Fibroblast of mammary gland (primary cell): ENCODE measurements at places on chromosomes 3 and 15.
A peak's percentile ranks its signal among the peaks of the same experiment; 100 is the strongest.

DNA sequence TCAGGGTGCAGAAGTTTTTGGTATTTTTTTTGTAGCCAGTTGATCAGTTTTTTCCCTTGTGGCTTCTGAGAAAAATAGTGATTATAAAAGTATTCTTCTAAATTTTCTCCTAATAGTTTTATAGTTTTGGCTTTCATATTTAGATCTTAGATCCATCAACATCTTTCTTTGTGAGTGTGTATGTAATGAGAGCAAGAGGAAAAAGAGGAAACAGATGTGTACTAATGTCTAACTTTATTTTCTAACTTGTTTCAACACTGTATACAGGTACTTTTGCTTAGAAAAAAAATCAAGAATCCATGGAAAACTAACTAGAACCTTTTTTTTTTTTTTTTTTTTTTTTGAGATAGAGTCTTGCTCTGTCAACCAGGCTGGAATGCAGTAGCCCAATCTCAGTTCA is 53.1 kb downstream of the ARRDC4 start:
- no peak for DNase-seq

DNA sequence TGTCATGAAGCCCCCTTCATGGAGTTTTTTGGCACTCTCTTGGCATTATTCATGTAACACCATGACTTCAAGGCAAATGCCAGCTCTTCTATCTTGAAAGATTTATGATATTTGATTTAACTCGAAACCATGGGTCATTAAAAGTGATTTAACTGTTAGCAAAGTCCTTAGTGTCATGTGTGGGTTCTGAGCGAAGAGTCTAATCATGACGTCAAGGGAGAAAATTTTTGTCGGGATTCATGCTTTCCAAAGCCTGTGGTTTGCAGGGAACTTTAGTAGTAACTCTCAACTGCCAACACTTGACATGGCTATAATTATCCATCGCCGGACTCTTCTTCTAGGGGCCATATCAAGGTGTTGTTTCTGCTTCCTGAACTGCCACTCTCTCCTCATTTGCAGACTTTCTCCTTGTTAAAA is 11.5 kb downstream of the GXYLT2 start:
- peak; percentile 30 for DNase-seq

DNA sequence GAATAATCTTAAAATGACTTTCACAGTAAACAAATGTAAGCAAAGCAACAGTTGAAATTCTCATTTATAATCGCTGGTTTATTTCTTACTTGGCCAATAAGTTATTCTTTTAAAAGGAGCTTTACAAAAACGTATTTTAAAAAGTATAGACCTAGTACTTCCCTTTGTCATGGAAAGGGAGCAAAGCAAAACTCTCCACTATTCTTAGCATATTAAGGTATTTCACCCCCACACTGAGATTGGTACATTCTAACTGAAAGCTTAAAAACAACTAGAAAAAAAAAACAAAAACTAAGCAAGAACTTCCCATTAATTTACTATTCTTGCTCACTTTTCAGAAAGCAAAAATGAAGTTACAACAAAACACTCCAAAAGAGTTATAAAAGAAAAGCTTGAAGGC is 1.5 kb downstream of the ATG3 start:
- no peak for DNase-seq

DNA sequence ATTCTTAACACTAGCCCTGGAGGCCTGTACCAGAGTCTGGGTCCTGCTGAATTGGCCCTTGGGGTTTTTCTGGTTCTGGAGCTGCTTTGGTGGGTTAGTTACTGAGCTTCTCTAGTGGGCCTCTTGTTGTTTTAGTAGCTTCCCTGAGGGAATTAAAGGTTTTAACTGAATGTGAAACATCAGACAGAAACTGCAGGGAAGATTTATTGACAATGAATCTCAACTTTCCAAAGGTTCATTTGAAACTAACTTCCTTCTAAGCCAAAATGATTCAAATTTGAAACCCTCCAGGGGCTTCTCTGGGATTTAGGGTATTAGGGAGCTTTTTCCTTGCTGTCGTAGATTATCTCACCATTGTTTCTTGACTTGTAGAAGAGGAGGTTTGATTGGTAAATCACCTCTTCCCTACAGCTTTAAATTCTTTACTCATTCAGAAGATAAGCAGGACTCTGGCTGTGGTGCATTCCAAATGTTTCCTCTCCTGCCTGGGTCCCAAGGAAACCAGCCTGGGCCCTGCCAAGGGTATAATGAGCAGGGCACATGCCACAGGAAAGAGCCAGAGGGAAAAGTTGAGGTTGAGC is 71.0 kb downstream of the TP63 start:
- DNase-seq = no peak

DNA sequence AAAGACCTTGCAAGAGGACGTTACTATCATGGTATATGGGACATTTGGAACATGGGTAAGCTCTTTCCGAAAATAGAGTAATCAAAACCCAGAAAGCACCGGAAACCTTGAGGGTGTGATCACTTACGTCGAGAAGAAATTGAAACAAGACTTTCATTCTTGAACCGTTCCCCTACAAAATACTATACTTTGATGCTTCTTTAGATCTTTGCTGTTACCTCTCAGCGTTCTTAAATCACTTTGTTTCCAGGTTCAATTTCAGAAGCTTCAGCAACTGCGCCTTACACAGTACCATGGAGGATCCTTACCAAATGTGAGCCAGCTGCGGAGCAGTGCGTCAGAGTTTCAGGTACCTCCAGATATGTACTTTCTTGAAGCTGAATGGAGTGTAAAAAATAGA is 10.1 kb downstream of the CRTC3 start:
- no peak for DNase-seq

GRCh38 chr3:111648991-111649579 is 53.9 kb upstream of the ZBED2 start:
- DNase-seq = no peak

- no peak for DNase-seq
Measured at GRCh38 chr3:141371882-141372281, 3.6 kb downstream of the ZBTB38 start.

DNA sequence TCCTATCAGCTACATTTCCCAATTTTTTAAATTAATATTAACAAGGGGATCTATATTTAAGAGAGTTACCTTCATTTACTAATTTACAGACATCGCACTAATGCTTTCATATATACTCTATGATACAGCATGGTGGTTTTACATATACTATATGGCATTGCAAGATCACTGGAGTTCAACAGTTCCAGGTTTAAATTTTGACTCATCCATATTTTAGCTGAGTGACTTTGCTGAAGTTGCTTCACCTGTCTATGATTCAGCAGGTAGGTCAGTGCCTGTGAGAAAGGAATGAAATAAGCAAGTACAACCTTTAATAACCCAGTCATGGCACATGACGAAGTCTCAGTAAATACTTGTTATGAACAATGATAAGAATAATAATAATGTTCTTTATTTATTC is 211.1 kb downstream of the P3H2 start:
- DNase-seq = no peak

DNA sequence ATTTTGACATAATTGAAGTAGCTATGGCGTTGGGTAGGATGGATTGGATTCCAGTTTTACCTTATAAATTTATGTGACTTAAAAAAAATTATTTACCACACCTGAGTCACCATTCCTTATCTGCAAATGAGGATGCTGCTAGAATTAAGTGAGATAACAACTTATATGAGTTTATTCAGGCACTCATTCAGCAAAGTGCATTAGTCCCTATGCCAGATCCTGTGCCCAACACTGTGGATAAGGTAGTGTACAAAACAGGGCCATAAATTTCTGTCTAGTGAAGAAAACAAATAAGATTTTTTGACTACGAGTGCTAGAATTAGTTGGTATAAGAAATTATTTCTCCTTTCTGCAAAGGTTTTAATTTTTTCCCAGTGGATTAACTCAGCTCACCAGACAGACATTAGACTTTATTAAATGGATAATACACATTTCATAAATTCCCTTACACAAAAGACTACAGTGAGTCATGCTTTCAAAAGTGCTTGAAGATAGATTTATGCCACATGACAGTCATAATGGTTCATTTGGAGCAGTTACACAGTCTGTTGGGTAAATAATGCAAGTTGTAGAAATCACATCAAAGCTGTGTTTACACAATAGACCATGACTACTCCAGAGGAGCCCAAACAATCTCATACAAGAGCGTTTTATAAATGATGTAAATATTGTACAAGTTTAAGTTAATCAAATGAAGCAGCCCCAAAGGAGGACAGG is 129.9 kb upstream of the TGFBR2 start:
- DNase-seq = peak; percentile 80

DNA sequence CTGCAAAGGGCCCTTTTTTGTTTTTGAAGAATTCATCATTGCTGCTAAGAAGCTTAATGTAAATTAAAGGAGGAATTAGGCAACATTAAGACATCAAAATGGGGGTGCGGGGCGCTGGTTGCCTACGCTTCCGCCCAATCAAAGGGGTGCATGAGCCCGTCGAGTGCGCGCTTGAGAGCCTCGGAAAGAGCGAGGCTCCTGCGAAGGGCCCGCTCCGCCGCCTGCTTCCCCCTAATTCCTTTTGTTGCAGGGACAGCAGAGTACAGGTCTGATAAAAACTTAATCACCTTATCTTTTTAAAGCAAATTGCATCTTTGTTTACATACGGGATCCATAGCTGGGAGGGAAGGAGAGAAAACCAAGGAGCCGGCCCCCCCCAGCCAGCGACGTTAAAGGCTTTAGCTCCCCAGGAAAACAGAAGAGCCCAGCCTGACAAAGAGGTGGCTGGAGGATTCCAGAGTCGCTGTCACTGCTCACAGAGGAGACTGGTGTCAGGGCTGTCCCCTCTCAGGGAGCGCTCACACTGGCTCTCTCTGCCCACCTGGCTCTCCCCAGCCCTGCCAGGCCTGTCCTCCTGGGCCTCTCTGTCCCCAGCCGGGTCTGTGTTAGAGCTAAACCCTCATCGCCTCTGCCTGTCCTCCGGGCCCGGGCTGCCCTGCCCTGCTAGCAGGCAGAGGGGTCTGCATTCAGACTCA is 67.3 kb downstream of the DNAJB8 start:
- DNase-seq = no peak

- peak; percentile 77 for DNase-seq
Measured at GRCh38 chr3:146308222-146308621, 57.3 kb upstream of the PLSCR4 start.

- no peak for DNase-seq
Measured at GRCh38 chr3:143935678-143936077, 35.9 kb upstream of the DIPK2A start.

DNA sequence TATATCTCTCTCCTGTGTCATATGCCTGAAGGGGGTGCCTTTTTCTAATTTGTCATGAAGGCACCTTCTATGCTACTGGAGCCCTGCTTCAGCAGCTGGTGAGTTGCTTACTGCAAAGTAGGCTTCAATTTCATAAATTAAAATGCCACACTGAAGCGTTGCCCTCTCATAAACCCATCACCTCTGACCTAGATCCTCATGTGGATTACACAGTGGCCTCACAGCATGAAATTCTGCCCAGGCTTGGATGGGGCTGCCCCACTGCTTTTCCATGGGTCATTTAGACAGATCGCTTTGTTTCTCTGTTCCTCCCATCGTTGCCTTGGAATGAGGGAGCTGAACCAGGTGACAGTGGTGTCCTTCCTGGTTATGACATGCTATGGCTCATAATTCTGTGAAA is 131.2 kb downstream of the RPL22L1 start:
- DNase-seq = no peak

DNA sequence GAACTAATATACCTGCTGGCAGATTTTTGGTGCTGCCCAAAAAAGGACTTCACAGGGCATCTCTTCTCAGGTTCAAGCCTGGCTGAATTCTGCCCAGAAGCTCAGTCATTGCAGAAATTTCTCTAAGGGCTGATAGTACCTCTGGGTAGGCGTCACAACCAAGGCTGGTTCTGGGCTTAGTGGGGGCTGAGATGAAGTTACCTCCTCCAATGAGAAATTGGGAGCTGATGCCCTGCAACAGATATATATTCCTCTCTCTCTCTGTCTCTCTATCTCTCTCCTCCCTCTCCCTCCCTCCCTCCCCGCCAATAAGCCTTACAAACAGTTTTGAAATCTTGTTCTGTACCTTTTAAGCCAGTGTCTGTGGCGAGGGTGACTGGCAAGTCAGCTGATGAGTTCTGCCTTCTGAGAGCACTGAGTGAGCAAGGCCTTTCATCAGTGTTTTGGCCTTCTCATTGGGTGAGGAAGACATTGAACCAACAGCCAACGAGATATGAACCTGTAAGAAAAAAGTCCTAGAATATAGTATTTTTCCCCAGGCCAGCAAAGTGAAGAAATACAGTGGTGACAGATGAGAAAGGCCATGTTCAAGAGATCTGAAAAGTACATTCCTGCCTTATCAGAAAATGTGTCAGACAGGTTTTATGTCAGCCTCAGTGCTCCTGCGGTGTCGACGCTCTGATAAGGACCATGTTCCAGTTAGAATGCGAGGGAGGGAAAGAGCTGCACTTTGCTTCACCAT is 45.5 kb downstream of the TMEM39A start:
- no peak for DNase-seq

DNA sequence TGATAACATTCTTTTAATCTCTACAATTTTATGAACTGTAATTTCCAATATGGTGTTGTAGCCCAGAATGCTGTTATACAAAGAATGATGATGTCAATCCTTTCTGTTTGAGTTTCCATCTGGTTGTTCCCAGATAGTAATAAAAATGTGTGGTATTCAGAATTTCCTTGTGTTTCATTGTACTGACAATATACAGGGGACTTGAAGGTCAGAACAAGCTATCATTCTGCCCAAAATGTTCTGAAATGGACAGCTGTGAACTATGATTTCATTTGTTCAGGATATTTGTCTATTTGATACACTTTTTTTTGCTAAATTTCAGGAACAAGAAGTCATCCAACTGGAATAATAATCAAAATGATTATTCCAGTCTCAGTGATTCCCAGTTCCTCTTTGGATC is 40.8 kb downstream of the C3orf62 start:
- DNase-seq = no peak

GRCh38 chr15:75598361-75598760 is 19.2 kb upstream of the PTPN9 start:
- DNase-seq = no peak

GRCh38 chr15:40081691-40082194 is 26.9 kb downstream of the BMF start:
- DNase-seq = peak; percentile 56

DNA sequence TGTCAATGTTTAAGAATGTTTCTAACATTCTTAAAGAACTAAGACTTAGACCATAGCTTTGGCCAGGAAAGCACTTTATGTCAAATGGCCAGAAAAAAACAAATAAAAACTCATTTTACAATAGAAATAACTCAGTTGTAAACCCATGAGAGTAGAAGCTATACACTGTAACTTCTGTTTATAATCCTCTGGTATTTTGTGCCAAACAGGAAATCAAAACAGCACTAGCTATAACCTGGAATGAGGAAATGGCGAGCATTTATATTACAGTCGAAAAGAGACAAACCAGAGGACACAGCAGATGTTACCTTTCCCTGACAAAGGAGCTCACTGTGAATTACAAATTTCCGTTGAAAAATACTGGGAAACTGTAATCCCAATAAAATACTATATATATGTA is 10.3 kb downstream of the GK5 start:
- no peak for DNase-seq

DNA sequence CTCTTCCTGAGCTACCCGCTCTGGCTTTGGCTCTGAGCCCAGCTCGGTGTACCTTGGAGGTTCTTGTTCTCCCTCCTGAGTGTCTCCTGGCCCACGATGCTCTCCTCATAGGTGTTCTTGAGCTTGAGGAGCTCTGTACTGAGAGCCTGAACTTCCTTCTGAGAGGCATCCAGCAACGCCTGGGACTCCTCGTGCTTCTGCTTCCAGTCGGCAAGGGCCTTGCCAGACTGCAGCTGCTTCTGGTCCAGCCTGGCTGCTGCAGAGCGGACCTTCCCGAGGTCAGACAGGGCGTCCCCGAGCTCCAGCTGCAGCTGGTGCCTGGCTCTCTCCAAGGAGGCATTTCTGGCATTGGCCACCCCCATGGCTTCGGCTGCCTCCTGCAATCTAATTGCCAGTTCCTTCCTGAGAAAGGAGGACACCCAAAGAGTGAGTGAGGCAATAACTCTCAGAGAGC is 99.8 kb downstream of the MYH15 start:
- DNase-seq = no peak
